ENCODE measurements at places on chromosomes 6 and 20.

DNA sequence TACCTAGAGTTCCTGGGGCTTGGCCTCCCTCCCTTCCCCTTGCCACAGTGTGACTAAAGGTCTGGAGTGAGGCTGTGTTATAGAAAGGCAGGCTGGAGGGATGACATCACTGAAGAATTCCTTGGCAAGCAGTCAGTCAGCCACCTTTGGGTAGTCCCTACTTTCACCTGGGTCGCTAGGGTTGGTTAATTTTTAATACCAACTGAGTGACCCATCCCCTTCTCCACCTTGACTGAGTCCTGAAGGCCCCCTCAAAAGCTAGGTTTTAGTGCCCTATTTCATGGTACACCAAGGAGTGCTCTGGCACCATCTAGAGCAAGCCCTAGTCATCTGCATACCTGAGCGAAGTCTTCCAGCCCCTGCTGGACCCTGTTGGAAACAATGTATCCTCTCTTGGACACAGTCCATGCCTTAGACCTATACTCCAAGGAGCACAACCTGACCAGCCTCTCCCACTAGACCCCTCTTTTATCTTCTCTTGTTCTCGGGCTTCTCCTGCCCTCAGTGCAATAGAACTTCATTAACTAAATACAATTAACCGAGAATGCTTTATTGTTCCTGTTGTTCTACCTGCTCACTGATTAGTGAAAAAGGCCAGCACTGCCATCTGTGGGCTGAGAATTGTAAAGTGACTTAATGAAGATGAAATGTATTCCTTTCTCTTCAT, 44.6 kb downstream of the RIN2 start:
- no peak overlapping the region for H3K4me3 ChIP-seq
- H3K27me3 ChIP-seq = no peaks in the 10 kb centered on the region
- no peak for DNase-seq

DNA sequence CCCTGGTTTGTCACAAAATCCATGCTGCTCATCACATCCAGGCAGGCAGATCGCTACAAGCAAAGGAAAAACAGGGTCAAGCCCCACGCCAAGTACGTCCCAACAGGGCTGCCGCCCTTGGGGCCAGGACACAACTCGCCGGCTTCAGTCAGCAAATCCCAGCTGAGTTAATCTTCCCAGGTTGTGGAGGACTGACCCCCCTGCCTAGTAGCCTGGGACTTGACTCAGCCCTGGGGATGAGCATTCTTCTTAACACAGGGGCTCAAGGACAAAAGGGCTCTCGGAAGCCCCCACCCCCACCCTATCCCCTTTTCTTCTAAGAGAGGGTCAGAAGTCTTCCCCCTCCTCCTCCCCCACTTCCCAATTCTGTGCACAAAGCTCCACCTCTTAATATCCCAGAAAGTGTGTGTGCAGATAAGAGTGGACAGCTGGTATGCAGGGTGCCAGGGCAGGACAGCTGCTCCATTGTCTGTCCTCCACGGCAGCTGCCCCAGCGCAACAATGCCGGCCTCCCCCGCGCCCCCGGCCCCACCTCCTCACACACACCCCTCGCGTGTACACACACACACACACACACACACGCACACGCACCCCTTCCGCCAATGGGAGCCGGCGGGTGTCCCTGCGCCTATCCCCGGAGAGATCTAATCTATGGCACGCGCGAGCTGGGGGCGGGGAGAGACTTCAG, 4.5 kb downstream of the DLL1 start:
- peaks cover 43% of the 10 kb centered on the region for H3K36me3 ChIP-seq
- no peak overlapping the region for H3K4me3 ChIP-seq
- H3K27ac ChIP-seq = no peak overlapping the region
- DNase-seq = no peak

- H3K27ac ChIP-seq = no peak overlapping the region
- no peak for DNase-seq
- no peaks in the 10 kb centered on the region for H3K27me3 ChIP-seq
- H3K36me3 ChIP-seq = no peaks in the 10 kb centered on the region
- peaks cover 13% of the 10 kb centered on the region for H3K4me1 ChIP-seq
Observed at GRCh38 chr6:110044096-110044495, 66.0 kb downstream of the GPR6 start.

- H3K27ac ChIP-seq = peak overlapping the region; percentile 82
- no peaks in the 10 kb centered on the region for H3K4me1 ChIP-seq
- peak; percentile 66 for DNase-seq
- no peaks in the 10 kb centered on the region for H3K27me3 ChIP-seq
- no peaks in the 10 kb centered on the region for H3K36me3 ChIP-seq
- peak overlapping the region; percentile 33 for H3K4me3 ChIP-seq
Observed at GRCh38 chr6:166627875-166628801, 1.1 kb upstream of the RPS6KA2 start.

- H3K4me1 ChIP-seq = no peaks in the 10 kb centered on the region
- no peak overlapping the region for H3K27ac ChIP-seq
- no peak overlapping the region for H3K4me3 ChIP-seq
- no peaks in the 10 kb centered on the region for H3K27me3 ChIP-seq
- H3K36me3 ChIP-seq = no peaks in the 10 kb centered on the region
Observed at GRCh38 chr20:30922129-30922528, 335.3 kb upstream of the DEFB115 start.

DNA sequence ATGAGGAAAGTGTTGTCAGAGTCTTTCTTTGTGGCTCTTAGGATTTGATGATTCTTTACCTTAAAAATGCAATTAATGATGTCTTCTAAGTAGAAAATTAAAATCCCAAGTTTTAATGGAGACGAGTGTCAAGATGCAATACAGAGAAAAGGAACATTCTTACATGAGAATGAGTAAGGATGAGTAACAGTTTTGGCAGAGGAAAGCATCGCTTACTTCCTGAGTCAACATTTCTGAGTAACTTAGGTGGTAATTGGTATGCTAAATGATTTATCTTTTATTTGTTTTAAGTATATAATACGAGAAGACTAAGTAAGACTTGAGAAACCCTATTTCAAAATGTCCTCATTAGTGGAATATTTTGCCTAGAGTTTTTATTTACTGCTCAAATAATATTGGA, 101.3 kb downstream of the RTN4IP1 start:
- H3K4me1 ChIP-seq = peaks cover 7% of the 10 kb centered on the region
- no peak overlapping the region for H3K27ac ChIP-seq

DNA sequence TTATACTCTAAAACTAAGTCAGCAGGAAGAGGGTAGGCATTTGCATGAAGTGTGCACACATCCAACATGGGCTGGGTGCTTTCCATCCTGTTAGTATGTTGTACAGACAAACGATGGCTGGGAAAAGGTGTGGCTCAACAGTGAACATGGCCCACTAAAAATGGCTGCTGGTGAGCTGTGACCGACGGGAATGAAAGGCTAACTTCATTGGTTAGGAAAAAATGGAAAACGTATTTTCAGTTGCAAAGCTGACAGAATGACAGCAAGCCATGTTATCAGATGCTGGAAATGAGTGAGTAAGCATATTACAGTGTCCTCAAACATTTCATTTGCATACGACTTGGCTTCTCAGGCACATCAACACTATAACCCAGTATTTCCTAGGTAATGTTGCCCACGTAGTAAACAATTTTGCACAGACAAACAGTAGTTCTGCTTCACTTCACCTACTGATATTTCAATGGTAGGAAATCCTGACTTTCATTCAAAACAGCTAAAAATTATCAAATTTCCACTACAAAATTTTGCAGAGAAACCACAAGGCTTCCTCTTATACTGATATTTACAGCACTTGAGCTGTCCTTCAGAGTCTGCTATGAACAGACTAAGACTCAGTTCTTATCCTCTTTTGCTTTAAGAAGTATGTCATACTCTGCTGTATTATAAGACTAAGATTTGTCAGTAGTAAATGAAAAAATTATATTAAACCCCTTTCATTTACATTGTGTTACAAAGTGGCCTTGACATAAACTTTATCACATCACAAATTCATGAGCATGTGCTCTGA, 98.9 kb downstream of the IRF4 start:
- H3K36me3 ChIP-seq = peaks cover 3% of the 10 kb centered on the region
- H3K4me3 ChIP-seq = no peak overlapping the region
- H3K27me3 ChIP-seq = no peaks in the 10 kb centered on the region
- H3K4me1 ChIP-seq = no peaks in the 10 kb centered on the region
- no peak for DNase-seq

- H3K27me3 ChIP-seq = no peaks in the 10 kb centered on the region
- H3K27ac ChIP-seq = peak overlapping the region; percentile 67
- no peaks in the 10 kb centered on the region for H3K36me3 ChIP-seq
- H3K4me3 ChIP-seq = peak overlapping the region; percentile 21
- peaks cover 47% of the 10 kb centered on the region for H3K4me1 ChIP-seq
Observed at GRCh38 chr6:25165800-25166199, 113.4 kb upstream of the CARMIL1 start.

- H3K27me3 ChIP-seq = peaks cover 41% of the 10 kb centered on the region
- H3K36me3 ChIP-seq = no peaks in the 10 kb centered on the region
- H3K27ac ChIP-seq = no peak overlapping the region
Observed at GRCh38 chr20:46027245-46027853, 1.7 kb upstream of the SLC12A5 start.

GRCh38 chr6:41372832-41373626, 37.6 kb downstream of the NCR2 start:
- DNase-seq = no peak
- no peaks in the 10 kb centered on the region for H3K36me3 ChIP-seq
- peaks cover 32% of the 10 kb centered on the region for H3K4me1 ChIP-seq
- H3K4me3 ChIP-seq = peak overlapping the region; percentile 28
- peaks cover 76% of the 10 kb centered on the region for H3K27me3 ChIP-seq

- no peak overlapping the region for H3K27ac ChIP-seq
- H3K4me1 ChIP-seq = peaks cover 13% of the 10 kb centered on the region
- H3K36me3 ChIP-seq = no peaks in the 10 kb centered on the region
- H3K4me3 ChIP-seq = no peak overlapping the region
Observed at GRCh38 chr6:35092362-35093117, 48.6 kb downstream of the TCP11 start.

DNA sequence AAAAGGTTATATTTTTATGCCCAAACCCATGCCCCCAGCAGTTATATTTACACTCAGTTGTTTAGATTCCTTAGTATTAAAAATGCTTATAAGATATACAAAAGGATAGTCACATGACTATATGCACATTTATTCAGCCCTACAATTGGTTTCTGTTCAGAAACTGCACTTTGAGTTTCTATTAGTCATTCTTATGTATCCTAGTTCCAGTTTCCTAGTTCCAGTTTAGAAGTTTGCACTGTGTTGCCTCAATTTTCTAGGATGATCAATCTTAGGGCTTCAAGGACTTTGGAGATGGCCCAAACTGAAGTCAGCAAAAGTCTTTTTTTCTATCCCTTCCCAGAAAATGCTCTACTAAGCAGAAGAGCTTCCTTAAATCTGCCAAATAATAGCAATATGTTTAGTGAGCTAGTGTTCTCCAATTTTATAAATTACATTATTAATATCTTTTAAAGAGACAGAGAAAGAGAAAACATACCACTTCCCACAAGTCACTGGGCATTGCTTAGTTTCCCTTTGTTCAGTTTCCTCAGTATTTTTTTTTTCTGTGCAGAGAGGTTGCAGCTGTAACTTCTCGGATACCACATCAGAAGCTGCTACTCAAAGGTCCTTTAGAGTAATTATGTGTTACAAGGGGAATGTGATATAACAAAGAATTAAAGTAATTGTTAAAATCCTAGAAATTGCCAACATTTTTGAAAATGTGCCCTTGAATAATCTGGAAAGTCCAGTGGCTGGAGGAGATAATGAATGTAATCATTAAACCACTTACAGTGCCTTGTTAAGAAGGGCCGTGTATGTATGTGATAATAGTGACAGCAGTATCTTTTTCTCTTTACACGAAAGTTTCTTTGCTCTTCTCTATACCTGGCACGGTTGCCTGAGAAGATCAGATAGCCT, 138.8 kb downstream of the KHDRBS2 start:
- H3K4me3 ChIP-seq = no peak overlapping the region
- DNase-seq = no peak
- H3K27me3 ChIP-seq = no peaks in the 10 kb centered on the region
- no peak overlapping the region for H3K27ac ChIP-seq

GRCh38 chr6:29826271-29826670, 1.4 kb upstream of the HLA-G start:
- peaks cover 8% of the 10 kb centered on the region for H3K4me1 ChIP-seq
- H3K27me3 ChIP-seq = peaks cover 88% of the 10 kb centered on the region
- no peak overlapping the region for H3K4me3 ChIP-seq
- DNase-seq = no peak

- no peaks in the 10 kb centered on the region for H3K27me3 ChIP-seq
- no peaks in the 10 kb centered on the region for H3K36me3 ChIP-seq
- no peak overlapping the region for H3K27ac ChIP-seq
- H3K4me3 ChIP-seq = no peak overlapping the region
Observed at GRCh38 chr6:158892266-158892665, 73.1 kb upstream of the EZR start.

DNA sequence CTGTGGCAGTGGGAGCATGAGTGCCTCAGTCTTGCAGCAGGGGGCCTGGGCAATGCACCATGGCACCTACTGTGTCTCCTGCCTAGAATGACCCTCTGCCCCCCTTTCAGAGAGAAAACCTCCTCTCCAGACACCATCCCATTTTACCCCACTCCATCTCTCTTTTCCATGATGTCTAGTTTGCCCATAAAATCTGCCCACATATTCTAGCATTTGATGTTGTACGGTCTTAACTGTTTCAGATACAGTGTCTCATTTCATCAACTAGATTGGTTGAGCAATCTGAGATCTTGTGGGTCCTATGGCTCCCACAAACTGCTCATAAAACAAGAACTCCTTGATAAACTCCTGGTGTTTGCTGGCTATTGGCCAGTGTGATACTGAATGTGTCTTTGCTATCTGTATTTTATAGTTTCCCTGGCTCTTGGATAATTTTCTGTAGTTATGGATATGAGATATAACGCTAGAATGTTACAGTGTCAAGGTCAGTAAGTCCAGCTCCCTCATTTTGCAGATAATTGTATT, 8.1 kb downstream of the PNPLA1 start:
- no peaks in the 10 kb centered on the region for H3K36me3 ChIP-seq
- no peak overlapping the region for H3K4me3 ChIP-seq
- no peaks in the 10 kb centered on the region for H3K4me1 ChIP-seq
- H3K27me3 ChIP-seq = peaks cover 8% of the 10 kb centered on the region

Measured in left lung (tissue), 14 donors.